ENCODE measurements at places on chromosomes 4 and X.

DNA sequence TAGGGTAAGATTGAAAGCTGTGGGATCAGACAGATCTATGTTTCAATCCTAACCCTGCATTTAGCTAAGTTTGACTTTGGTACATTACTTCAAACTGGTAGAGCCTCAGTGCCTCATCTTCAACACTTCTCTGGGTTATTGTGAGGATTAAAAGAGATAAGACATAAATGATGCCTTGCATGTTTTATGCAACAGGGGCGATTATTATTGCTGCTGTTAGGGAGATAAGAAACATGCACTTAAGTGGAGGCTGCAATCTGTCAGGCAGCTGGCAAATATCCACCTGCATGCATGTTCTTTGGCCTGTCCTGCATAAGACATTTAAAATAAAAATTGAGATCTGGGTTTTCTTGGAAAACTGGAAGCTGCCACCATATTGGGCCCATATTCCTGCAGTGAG, 24.6 kb downstream of the UNC5C start:
- no peak for DNase-seq

DNA sequence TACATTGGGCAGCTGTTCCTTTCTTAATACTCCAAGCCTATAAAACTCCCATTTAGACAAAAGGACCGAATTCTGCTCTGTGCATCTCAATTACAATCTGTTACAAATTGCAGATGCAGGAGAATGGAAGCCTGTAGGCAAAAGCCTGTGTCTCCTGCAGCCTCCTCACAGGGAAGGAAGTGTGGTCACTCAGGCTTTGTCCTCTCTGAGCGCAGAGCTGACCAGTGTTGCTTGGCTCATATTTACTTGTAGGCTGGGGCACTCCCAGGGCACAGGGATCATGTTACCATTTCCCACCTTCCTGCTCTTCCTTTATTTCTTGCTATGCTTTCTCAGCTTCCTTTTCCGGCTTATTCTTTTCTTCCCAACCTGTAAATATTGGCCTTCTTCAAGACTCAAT, 15.7 kb downstream of the SUPT20HL2 start:
- peak; percentile 3 for DNase-seq

- DNase-seq: no peak
Observed at GRCh38 chr4:185534511-185534865, 819 bp downstream of the PDLIM3 start.

- no peak for DNase-seq
Observed at GRCh38 chr4:21290562-21290961, 590.3 kb downstream of the PACRGL start.

- no peak for DNase-seq
Observed at GRCh38 chr4:182216005-182216404, 27.2 kb upstream of the TENM3 start.

- DNase-seq: no peak
Observed at GRCh38 chr4:141329174-141329569, 108.5 kb downstream of the ZNF330 start.

- no peak for DNase-seq
Observed at GRCh38 chr4:4254199-4254598, 6.2 kb upstream of the TMEM128 start.

- no peak for DNase-seq
Observed at GRCh38 chr4:76308548-76308947, 2.0 kb downstream of the STBD1 start.

GRCh38 chr4:94462572-94462971, 10.8 kb downstream of the PDLIM5 start:
- DNase-seq: no peak

DNA sequence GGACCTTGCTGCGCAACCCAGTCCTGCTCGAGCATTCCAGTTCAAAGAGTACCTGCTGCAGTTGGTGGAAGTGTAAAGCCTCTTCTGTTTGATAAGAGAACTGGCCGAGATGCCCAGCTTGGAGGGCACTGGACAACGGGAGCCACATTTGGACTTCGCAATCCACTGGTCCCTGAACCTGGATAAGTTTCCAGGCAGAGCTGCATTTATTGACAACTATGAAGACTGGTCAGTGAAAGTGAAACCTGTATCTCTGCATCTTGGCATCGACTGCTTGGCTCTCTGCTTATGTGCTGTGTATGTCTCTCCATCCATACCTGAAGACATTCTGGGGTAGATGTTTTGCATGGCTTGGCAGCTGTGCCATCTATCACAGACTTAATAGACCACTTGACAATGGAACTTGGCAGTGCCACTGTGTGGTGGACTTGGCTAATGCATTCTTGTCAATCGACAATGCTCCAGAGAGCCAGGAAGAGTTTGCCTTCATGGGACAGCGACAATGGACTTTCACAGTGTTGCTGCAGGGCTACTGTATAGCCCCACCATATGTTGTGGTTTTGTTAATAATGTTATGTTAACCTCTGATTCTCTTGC, 43.5 kb upstream of the ZBTB33 start:
- DNase-seq: no peak

DNA sequence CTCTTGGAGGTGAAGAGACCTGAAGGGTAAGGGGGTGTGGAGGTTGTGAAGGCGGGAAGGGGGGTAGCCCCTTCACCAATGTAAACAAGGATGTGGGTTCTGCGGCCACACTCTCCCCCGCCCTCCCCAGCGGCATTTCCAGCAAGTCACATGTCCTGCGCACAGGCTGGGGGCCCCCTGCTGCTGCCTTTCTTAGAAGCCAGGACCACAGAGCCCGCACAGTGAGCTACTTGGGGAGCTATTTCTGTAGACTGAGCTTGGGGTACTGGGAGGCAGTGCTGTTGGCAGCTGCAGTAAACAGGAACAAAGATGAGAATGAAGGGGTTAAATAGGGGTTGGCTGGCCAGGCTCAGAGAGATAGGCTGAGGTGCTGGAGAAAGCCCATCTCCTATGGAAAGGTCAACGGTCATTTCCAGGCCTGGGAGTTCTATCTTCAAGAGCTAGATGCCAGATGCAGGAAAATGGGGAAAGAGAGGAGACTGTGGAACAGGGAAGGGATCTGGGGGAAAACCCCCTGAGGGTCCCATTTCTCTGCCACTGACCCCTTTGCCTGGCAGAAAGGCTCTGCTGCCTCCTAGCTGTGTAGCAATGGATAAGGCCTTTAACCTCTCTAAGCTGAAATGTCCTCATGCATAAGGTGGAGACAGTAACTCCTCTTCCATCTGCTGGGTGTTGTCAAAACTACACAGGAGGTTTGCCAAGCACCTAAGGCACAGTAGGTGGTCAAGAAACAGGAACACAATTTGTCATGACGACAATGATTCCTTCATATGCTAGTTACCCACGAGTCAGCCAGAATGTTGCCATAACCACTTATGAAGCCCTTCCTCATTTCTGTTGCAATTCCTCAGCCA, 18.5 kb upstream of the PIM2 start:
- no peak for DNase-seq

GRCh38 chr4:6078560-6078959, 60.3 kb upstream of the C4orf50 start:
- DNase-seq: no peak

- DNase-seq: peak; percentile 15
Observed at GRCh38 chr4:71130827-71131603, 137.6 kb downstream of the DCK start.

GRCh38 chr4:123913598-123913997, 517.0 kb downstream of the SPRY1 start:
- no peak for DNase-seq

- DNase-seq: peak; percentile 27
Observed at GRCh38 chr4:174156239-174156826, 127.1 kb downstream of the FBXO8 start.

- no peak for DNase-seq
Observed at GRCh38 chrX:48498374-48498809, 10.4 kb upstream of the PORCN start.

GRCh38 chrX:65017451-65017850, 41.2 kb upstream of the ZC4H2 start:
- DNase-seq: no peak

DNA sequence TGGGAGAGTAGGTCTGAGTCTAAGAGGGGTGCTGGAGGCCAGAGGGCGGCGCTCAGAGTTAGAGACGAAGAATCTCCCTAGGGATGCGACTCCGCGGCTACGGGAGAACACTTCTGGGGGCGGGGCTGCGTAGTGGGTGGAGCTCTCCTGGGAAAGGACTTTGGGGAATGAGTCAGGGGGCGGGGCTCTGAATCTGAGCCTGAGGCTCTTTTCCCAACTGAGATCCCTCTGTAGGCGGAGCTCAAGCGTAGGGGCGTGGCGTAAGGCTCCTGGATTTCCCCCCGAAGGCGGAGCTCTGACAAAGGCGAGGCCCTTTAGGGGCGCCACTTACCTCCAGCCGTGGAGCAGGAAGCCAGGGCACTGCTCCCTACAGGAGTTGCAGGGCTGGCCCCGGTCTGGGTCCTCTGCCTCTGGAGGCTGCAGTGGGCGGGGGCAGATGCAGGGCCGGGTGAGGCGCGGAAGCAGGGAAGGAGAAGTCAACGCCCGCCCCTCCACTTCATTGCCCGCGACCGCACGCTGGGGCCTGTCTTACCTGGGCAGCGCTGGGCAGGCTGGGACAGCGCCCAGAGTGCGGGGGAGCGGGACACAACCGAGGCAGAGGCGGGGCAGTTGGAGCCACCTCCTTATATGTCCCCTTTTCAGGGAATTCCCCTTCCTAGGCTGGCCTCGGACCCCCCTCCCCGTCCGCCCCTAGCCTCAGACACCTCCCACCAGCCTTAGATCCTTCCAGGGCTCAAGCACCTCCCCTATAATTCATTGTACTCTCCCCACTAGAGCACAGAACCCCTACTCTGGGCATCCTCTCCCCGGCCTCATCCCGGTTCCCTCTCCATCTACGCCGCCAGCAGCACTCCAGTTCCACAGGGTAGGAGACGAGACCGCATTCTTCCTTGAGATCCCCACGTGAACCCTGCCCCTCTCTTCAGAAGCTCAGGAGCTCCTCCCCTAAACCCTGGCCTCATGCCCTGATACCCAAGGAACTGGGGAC, 1.6 kb downstream of the PRICKLE3 start:
- DNase-seq: peak; percentile 69

All from SHP77 (cell line).